ENCODE measurements at places on chromosomes 6 and 20.
A peak's percentile ranks its signal among the peaks of the same experiment; 100 is the strongest.

- no peak for DNase-seq
Observed at GRCh38 chr6:166418691-166419143, 36.0 kb upstream of the MPC1 start.

GRCh38 chr6:165986914-165987482 lies 180.7 kb downstream of the TBXT start:
- no peak for DNase-seq

DNA sequence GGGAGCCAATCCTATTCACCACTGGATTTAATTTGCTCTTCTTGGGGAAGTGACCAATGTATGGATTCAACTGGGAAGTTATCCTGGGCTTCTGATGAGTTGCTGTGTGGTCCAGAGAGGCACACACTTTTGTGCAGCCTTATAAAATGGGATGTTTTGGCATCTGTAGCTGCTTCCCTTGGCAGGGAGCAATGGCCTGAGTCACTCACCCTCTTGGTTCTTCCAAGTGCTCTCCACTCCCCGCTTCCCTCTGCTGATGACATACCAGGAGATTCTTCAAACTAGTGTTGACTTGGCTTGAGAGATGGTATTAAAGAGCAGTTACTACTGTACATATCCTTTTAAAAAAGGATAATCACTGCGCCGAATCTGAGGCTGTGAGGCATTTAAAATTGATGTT lies 105.8 kb downstream of the JARID2 start:
- DNase-seq = no peak

DNA sequence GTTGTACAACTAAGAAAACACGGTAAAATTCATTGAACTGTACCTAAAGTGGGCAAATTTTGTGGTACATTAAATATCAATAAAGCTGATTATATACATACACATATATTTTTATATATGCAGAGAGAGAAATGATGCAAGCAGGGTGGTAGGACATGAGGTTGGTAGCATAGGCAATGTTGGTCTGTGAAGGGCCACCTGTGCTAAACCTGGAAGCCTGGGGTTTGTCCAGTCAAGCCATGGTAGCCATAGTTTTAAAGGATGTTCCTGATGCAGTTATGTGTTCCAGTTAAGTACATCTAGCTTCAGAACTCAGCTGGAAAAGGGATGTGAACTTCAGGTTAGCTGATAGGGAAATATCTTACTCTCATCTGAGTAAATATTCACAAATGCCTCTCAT lies 60.1 kb downstream of the TRIM38 start:
- no peak for DNase-seq

DNA sequence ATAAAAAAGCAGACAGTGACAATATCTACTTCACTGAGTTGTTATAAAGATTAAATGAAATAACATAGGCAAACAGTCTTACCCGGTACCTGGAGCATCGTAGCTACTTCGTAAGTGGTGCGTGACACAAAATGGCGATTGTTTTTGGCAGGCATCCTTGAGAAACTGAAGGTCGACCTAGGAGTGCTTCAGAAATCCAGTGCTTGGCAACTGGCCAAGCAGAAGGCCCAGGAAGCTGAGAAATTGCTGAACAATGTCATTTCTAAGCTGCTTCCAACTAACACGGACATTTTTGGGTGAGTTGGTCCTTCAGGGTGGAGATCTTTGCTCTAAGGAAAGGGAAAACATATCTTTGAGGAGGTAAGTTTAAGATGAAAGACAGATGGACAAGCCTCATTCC lies 4.8 kb downstream of the BPIFA2 start:
- no peak for DNase-seq

DNA sequence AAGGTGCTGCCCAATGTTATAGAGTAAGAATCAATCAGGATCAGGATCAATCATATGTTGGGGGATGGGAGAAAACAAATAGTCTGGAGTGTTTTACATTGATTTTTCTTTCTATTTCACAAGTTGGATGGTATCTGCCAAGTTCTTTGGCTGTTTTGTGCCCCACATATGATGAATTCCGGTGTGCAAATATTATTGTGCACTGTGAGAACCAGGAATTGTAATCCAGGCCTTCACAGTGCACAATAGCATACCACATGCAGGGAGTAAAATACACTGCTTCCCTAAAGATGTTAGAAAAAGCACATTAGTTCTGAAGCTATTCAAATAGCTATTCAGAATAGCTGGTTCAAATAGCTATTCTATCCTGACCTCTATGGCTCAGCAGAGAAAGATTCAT lies 133.7 kb downstream of the LCA5 start:
- no peak for DNase-seq

- no peak for DNase-seq
Observed at GRCh38 chr6:104987218-104987617, 30.3 kb downstream of the LIN28B start.

GRCh38 chr6:31874084-31874670 lies 4.6 kb downstream of the SLC44A4 start:
- DNase-seq = no peak

GRCh38 chr6:100035873-100036653 lies 42.0 kb upstream of the MCHR2 start:
- DNase-seq = no peak

DNA sequence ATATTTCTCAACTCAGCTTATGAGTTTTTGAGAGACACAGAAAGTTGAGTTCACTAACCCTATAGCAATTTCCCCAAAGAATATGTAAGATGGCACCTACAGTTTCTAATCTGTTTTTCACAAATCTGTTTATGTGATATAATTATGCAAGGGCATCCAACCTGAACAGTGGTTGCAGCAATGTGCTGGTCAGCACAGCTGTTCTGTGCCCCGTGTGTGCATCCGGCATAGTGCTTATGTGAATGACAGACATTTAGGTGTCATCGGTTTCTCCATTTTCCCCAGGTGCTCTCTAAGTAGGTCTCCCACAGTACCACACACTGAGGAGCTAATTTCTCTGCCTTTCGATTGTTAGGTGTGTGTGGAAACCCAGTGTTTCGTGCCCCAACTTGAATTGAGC lies 7.7 kb upstream of the BACH2 start:
- DNase-seq = no peak

- DNase-seq = no peak
Observed at GRCh38 chr6:101650402-101651100, 257.0 kb downstream of the GRIK2 start.

DNA sequence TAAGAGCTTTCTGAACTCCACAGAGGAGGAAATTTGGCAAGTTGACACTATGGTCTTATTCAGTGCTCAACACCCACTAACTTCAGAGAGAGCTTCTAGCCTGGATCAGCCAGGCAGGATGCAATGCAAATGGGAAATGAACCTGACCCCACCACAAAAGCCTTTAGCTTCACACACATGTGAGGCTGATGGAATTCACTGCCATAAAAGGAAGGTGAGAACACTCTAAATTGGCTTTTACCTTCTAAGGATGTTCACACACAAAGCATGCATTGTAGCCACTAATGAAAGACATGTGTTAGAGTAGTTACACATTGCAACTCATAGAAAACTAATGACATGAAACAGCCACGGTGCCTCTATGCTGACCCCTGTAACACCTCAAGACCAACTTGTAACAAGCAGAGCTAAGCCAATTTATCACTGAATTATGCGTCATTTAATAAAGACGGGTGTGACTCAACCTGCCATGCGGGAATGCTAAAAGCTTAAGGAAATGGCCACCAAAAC lies 262.1 kb downstream of the HACE1 start:
- no peak for DNase-seq

GRCh38 chr6:111921103-111921502 lies 47.9 kb upstream of the FYN start:
- DNase-seq = no peak

DNA sequence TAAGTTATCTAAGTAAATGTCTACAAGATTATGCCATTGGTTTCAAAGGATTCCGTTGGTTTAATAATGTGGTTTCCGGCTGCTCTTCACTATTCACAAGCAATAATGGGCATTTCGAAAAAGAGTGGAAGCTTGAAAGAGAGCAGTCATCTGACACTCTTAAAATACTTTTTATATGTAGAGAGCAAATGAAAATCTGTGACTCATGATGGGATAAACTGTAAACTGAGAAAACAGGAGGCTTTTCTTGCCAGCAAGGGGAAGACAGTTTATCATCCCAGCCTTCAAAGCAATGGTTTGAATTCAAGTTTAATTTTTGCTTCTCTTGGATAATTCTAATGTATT lies 145.7 kb downstream of the KHDC1L start:
- no peak for DNase-seq

DNA sequence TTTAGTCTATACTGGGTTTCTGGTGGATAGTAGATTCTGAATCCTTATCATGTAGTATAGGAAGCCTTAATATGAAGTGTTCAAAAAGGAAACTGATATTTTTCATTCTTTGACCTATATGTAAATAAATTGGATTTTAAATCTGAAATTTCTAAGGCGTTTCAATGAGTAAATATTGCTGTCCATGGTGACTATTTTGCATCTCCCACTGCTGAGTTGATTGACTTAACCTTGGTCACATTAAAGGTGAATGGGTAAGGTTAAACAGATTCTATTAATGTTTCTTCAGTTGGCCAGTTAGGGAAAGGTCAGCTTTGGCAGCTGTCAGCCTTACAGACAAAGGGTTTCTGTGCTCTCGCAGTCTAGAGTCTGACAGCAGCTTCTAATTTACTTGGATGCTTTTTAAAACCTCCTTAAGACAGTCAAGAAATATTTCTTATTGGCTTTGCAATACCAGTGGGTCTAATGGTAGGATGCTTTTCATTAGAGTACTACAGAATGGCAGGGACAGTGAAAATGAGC lies 24.8 kb downstream of the PRIM2 start:
- no peak for DNase-seq

DNA sequence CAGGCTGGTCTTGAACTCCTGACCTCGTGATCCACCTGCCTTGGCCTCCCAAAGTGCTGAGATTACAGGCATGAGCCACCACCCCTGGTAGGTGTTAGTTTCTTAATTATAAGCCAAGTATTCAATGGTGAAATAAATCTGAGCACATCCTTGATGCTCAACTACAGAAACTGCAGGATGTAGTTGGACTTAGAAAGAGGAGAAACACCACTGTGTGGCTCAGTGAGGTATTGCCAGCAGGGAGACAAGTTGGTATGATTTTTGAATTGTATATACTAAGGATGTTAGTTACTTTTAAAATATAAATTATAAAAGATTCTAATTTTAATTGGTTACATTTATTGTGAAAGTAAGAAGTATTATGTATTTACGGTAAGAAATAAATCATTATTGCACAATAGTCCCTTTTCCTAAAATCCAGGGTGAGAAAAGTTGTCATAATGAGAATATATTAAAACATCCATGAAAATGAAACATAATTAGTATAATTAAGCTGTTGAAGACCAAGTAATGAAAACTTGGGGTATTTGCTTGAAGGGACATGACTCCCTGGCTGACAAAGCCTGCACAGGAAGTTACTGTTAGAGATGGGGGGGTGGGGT lies 17.6 kb downstream of the SLC18B1 start:
- no peak for DNase-seq

DNA sequence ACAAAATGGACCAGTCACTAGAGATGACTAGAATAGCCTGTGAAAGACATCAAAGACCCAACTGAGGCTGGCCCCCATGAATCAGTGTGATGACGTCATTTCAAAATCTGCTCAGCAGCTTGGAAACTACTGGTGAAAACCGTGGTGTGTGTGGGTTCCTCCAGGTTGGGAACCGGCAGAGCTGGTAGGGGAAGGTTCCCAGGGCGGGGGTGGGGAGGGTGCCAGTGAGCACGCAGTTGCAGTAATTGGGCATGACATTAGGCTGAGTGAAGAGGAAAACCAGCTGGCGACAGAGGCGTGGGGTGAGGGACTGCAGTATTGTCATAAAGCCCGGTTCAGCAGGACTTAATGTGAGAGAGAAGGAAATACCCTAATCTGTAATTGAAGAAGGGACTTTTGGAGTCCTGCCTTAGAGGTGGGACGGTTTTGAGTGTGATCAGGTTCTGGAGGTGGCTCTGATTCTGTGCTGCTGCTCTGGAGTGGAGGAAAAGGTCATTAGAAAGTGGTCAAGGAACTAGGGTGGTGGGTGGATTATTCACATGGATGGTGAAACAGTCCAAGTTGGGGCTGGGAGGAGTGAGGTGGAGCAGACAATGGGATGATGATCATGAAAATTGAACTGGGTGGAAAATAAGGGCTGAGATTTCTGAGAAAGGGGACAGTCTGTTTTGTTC lies 52.0 kb upstream of the MTHFD1L start:
- DNase-seq = peak; percentile 57

GRCh38 chr6:25242567-25242966 lies 36.6 kb upstream of the CARMIL1 start:
- DNase-seq = no peak

DNA sequence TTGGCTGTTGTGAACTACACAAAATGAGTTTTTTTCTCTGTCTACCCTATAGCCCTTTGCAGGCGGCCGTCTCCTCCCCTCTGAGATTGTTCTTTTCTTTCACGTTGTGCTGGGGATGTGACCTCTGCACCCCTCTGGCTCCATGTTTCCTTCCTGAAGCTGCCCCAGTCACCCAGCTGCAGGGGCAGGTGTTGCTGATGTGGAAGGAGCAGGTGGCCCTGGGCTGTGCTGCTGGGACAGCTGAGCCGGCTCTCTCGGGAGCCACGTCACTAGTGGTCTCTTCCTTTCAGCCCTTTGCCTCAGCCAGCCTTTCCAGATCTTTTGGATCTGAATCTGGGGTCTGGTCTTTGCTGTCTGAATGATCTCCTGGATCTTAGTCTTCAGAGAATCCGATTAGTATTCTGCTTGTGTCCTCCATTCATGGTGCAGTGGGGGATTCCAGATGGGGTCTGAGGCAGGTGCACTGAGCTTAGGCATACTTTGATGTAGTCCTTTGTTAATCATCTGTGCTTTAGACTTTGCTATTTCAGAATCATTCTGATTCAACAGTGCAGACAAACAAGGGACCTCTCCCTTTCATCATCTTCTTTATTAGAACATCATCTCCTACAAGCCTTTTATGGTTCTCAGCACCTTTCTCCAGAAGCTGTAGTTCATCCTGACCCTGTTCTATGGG lies 31.4 kb downstream of the TMEM181 start:
- DNase-seq = no peak
